CD4-positive, alpha-beta T cell treated with Interferon alpha-2 for 1 hour (primary cell): ENCODE measurements at places on chromosomes 1 and 21.
A peak's percentile ranks its signal among the peaks of the same experiment; 100 is the strongest.

GRCh38 chr1:169514566-169515270, 29.0 kb upstream of the SLC19A2 start:
- no peak for DNase-seq

DNA sequence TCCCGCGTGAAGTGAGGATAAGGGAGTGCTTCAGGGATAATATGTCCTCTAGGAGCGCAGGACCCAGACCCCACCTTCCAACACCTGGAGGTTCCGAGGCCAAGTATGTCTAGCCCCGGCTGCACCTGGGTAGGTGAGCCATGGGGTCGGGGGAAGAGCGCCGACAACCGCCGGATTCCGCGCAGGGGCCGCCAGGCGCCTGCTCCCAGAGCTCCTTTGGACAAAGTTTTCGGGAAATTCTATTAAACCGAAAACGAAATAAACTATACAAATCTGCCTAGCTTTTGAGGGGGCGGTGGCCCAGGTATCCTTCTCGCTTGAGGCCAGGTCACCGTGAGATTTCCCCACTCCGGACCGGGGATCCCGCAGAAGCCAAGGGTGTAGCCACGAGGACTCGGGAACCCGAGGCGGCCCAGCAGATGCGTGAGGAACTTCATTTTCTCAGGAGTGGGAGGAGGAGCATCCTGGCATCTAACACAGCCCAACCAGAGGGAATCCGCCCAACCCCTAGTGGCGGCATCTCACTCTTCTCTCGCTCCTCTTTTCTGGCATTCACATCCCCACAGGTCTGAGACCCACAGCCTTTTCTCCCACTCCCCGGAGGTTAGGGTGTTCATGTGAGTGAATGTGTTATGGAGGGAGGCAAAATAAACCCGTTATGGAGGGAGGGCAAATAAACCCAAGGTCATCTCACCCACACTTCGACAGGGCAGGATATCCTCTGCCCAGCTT, 2.3 kb upstream of the DMRTA2 start:
- no peak for DNase-seq

DNA sequence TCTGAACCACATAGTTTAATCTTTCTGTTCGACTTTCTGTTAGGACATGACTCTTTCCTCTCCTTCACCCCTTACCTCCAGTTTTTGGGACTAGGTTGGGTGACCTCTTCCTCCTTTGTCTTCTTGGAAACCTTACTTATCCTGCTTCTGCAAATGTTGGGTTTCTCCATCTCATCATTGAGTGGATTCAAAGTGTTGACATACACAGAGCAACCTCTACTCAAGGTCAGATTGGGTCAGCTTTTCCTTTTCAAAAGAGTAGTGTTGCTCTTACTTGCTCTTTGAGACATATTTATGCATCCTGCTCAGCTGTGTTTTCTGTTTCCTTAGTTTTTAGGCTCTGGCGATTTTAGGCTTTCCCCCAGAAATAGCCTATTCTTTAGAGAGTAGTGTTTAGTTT, 3.7 kb downstream of the CAMTA1 start:
- no peak for DNase-seq

DNA sequence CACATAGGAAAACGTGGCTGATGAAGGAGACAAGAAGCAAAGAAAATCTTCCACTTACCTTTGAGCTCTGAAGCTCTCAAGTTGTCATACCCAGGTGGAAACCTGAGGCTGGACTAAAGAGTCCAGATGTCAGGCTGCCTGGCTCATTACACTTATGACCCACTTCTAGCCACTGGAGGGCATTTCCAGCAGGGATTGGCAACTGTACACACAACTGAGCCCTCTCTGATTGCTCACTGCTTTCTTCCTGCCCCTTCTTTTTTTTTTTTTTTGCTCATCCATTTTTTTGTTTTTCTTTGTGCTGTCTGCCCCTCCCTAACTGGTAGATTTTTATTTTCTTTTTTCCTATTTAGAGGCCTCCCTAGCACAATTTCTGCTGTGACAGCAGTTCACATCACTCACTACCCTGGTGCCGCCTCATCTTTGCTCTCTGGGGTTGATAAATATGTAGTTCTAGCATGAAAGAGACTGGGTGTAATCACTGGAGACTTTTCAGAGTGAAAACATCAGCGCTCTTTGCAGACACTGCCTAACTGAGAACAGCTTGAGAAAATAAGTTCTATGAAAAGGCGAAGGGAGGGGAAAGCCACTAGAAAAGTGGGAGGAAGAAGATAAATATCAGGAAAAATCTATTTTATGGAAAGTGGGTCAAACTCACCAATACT, 334.5 kb downstream of the NUF2 start:
- DNase-seq, result no peak

DNA sequence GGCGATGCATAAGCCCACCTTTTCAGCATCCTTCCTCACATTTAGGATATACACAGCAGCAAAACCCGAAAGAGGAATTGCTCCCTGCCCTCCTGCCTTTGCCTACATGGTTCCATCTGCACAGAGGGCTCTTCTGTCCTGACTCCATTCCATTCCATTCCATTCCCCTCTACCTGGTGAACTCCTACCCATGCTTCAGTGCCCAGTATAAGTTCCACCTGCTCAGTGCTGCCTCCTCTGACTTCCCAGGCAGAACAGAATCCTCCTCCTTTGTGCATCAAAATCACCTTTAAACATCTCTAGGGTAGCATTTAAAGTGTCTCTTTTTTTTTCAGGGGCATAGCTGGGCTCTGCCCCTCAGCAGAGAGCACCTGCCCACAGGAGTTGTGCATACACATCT, 112.9 kb downstream of the PCNX2 start:
- DNase-seq, result no peak

DNA sequence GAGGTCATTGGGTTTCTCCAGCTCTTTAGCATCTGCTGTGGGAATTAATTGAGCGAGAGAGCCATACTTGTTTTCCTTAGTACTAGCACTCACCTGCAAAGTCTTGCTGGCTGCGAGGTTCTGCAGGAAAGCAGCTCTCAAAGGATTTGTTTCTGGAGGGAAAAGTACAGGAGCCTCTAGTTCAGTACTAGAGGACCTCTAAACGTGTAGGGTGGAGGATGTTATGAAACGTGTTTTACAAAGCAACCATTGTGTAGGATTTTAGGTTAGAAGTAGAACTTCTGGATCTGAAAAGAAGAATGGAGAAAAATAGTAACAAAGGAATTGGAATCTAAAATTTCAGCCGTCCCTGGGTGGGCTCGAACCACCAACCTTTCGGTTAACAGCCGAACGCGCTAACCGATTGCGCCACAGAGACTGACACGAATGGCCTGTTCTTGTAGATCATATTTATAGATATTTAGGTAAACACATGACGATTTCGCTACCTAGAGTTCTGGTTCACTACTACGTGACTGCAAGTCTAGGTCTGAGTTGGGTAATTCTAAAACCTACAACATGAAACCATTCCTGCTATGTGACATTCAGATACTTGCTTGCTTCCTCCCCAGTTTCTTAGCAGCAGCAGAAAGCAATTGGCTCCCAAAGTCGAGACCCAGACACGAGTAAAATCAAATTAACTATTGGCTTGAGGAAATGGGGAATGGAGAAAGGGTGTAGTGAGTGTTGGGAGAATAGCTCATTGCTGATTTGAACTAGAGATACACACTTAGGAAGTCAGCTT, 60.2 kb upstream of the CFAP126 start:
- peak; percentile 36 for DNase-seq

- DNase-seq, result no peak
These were observed 42.8 kb upstream of the PPP2R5A start for GRCh38 chr1:212242288-212242984.

GRCh38 chr1:98981917-98982513, 22.6 kb downstream of the PLPPR5 start:
- no peak for DNase-seq

DNA sequence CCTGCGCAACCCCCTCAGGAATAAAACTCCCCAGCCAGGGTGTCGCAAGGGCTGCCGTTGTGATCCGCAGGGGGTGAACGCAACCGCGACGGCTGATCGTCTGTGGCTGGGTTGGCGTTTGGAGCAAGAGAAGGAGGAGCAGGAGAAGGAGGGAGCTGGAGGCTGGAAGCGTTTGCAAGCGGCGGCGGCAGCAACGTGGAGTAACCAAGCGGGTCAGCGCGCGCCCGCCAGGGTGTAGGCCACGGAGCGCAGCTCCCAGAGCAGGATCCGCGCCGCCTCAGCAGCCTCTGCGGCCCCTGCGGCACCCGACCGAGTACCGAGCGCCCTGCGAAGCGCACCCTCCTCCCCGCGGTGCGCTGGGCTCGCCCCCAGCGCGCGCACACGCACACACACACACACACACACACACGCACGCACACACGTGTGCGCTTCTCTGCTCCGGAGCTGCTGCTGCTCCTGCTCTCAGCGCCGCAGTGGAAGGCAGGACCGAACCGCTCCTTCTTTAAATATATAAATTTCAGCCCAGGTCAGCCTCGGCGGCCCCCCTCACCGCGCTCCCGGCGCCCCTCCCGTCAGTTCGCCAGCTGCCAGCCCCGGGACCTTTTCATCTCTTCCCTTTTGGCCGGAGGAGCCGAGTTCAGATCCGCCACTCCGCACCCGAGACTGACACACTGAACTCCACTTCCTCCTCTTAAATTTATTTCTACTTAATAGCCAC, 696 bp downstream of the TGFB2 start:
- peak; percentile 25 for DNase-seq

DNA sequence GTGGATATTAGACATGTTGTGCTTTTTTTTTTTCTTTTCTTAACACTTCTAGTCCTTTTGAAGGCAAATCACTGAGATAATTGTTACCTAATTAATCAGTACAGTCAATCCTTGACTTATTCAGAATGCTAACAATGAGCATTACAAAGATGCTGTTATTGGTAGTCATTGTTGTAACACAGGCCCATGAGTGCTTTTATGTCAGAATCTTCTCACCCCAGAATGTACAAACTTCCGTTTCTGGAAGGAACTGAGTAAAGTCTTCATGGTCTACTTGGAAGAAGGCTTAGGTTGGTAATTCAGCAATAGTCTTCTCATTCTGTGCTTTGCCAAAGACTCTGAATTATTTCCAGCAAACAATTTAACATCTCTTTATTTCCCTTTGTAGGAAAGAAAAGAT, 3.1 kb downstream of the KCNK1 start:
- no peak for DNase-seq

- DNase-seq, result no peak
These were observed 42.1 kb downstream of the HOOK1 start for GRCh38 chr1:59856725-59857338.

DNA sequence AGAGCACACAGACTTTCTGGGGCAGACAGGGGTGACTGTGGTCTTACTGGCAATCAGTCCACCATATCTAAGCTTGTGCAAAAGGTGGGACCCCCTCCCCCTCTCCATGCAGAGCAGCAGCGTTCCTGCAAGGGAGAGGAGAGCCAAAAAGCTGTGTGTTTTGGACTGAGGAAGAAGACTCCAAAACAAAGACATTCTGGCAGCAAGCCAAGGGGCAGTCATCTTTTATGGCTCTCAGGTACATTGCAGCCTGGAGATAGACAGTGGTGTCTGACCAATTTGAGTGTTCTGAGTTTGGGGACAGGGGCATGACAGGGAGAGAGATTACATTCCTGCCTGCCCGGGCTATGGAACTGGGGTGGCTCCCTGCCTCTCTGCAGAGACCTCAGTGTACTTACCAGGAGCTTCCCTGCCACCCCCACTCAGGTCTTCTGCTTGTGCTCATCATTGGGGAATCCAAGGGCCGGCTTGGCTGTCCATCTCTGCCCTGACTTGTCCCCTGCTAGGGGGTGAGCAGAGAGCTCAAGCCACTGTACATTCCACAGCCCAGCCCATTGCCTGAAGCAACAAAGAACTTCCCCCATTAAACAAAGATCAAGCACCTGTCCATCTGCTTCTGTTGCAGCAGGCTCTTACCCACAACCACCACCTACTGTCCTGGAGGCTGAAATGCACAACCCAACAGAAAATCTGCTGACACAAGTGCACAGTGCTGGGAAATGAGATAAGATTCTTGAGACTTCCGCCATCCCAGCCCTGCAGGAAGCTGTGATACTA, 131.1 kb downstream of the EVI5 start:
- no peak for DNase-seq

GRCh38 chr1:245209658-245210435, 55.1 kb downstream of the KIF26B start:
- DNase-seq, result no peak

DNA sequence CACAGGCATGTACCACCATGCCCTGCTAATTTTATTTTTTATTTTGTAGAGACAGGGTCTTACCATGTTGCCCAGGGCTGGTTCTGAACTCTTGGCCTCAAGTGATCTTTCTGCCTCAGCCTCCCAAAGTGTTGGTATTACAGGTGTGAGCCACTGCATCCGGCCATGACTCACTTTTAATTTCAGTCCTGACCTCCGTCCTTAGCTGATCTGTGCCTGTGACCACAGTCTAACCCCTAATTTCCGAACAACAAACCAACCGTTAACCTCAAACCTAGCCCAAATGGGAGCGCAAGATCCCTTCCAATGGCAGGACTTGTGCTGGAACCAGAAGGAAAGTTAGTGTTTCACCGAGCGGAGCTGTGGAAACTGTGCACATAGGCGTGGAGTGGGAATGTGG, 29.3 kb upstream of the MAN1C1 start:
- no peak for DNase-seq

DNA sequence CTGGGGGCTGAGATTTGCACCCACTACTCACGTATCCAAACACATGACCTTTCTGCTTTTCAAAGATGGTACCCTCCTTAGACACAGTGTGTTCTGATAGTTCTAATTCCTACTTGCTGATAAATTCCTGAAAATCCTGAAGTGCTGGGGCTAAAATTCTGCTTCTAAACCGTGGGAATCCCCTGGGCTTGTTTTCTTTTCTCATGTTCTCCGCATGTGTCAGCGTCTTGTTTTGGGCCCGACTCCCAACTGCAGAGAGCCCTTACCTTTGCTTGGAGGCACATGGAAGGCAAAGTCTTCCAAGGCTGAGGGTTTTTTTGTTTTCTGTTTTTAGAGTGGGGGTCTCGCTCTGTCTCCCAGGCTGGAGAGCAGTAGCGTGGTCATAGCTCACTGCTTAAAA, 27.2 kb downstream of the PSMG1 start:
- DNase-seq, result no peak

DNA sequence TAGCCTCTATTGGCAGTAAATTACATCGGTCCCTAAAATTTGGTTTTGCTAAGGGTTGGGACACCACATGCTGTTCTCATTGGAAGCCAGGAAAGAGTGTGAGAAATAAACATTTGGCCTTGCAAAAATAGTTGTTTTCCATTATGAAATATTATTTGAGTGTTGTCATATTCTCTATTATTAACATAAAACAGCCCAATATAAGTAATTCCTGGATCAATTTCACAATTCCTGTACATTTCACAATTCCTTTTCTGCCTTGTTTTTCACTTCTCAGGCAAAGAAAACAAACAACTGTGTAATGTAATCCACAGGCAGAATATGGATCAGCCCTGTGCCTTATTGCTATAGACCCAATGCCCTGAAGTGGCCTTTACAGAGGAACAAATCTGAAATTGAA, 40.5 kb downstream of the C1orf87 start:
- no peak for DNase-seq
